ENCODE measurements at places on chromosomes 4 and X.

DNA sequence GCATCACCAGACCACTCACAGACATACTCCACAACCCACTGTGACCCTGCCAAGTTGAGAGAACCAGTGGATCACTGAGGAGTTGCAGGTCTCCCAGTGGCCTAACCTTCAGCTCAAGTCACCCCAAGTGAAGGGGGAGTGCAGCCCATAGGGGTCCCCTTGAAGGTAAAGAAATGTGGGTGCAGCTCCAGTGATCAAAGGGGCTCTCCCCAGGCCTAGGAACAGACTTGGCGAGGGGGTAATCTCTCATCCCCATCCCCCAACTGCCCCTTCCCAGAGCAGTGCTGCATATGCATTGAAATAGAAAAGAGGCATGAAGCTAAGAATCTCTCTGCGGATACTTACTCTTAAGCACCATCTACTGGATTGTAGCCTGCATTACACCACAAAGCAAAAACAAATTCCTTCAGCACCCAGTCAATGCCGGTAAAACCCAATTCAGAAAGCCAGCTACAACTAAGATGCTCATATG is 27.0 kb downstream of the MAGEE1 start:
- no peak for DNase-seq

- DNase-seq = no peak
Measured at GRCh38 chrX:80747832-80748231, 61.8 kb downstream of the BRWD3 start.

- DNase-seq = no peak
Measured at GRCh38 chrX:115958687-115959359, 211.7 kb upstream of the AGTR2 start.

DNA sequence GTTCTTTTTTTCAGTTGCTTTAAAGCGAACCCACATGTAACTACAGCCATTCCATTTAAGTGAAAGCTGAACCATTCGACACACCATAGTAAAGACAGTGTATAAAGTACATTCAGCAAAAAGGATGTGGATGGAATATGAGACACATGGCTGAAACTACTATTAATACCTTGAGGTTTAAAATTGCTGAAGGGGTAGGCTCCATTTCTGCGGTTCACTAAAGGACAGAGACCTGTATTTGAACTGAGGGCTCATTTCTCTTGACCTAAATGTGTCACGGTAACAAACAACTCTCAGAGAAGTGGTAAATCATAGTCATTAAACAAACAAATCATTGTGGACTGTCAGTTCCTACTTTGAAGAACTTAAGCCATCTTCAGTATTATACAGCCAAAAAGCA is 1085.6 kb upstream of the TENM3 start:
- DNase-seq = no peak

DNA sequence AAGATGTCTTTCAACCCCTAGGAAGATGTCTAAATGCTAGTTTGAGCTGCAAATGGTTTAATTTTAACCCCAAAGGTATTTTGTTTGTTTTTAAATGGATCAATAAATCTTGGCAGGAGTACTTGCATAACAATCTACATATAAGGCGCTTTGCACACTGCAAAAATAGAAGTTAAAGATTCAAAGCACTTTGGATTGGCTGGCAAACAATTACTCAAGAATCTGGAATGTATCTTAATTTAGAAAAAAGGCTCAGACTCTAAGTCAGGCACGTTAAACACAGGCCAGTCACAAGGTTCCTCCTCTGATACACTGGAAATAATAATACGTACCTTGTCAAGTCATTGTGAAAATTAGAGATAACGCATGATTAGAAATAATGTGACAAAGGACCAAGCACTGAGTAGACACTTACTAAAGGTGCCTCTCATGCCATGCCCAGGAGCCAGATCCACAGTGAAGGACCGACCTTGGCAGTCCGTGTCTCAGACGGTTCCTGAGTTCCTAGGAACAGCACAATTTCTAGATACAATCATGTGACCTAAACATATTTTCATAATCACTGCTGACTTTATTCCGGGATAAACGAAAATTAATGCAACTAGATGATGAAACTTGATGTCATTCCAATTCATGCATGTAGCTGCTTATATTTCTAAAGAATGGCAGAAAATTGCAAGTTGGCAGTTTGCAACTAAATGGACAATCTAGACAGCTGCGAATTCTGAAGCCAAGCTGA is 49.6 kb downstream of the PROM1 start:
- DNase-seq = no peak

GRCh38 chr4:185437809-185438208 is 12.0 kb upstream of the UFSP2 start:
- DNase-seq = no peak

- DNase-seq = no peak
Measured at GRCh38 chrX:65589304-65589703, 54.7 kb upstream of the LAS1L start.

DNA sequence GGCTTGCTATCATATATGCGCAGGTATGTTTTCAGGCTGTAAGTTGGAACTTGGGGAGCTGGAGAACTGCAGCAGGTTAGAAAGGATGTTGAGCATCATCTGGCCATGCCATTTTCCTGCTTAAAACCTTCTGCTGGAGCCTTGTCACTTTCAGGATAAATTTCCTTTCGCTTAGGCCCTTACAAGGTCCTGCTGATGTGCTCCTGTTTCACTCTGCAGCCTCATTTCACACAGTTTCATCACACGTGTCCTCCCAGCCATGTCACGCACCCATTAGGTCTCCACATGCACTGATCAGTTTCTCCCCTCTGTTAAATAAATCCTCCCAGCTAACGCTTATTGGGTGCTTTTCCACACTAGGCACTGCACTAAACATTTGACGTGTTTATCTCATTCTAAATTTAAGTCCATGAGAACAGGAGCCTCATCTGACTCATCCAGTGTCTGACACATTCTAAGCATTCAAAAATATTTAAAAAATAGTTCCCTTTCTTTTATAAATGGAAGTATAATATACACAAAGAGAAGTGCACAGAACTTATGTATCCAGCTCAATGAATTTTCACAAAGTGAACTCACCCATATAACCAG is 14.5 kb downstream of the SOD3 start:
- no peak for DNase-seq

- no peak for DNase-seq
Measured at GRCh38 chr4:107640197-107640596, 79.8 kb downstream of the PAPSS1 start.

GRCh38 chrX:14065800-14066199 is 36.1 kb upstream of the GEMIN8 start:
- DNase-seq = no peak

- DNase-seq = no peak
Measured at GRCh38 chr4:8292478-8293107, 23.0 kb downstream of the HTRA3 start.

DNA sequence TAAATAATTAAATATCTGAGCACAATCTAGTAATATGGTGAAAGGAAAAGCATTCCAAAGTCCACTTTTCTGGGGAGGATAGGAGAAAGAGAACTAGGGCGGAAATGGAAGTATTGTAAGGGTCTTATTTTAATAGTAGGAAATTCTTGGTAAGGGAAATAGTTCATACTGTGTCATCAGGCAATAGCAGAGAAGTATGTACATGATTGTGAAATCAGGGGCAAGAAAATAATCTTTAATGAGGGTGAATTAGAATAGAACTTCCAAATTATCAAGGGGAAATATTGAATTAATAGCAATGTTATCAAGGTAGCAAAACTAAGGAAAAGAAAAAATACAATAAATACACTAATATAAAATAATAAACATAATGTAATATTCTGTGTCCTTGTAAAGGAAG is 14.8 kb downstream of the GIMD1 start:
- DNase-seq = no peak

- DNase-seq = no peak
Measured at GRCh38 chr4:4606321-4606720, 64.5 kb upstream of the STX18 start.

DNA sequence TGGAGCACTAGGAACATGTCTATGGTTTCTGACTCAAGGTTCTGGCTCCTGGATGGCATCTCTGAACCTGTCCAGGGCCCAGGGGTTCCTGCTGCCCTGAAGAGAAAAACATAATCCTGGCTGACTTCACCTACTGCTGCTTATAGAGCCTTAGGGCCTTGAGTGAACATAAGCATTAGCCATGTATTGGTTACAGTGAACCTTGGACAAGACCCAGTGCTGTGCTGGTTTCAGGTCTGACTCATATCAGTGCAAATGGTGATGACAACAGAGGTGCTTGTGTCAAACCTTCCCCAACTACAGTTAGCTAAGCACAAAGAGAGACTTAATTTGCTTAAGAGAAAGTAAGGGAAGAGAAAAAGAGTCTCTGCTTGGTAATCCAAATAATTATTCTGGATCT is 1047.2 kb downstream of the GLUD2 start:
- peak; percentile 0 for DNase-seq

- DNase-seq = no peak
Measured at GRCh38 chr4:41072021-41072777, 142.1 kb downstream of the APBB2 start.

DNA sequence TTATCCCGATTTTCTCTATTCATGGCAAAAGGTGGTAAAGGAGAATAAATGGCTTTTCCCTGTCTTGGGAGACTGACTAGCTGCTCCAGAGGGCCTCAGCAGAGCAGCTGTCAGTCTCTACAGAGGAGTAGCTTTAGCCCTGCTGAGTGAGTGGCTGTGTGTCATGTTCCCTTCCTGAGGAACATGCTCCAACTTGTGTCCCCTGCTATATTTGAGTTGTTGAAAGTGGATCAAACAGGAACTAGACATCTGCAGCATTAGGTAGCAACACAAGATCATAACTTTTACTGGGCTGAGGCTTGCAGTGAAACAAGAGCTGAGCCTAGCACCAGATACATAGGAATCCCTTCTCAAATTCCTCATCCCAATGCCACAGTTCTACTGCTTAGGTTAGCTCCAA is 26.7 kb upstream of the PLAC1 start:
- DNase-seq = peak; percentile 50

DNA sequence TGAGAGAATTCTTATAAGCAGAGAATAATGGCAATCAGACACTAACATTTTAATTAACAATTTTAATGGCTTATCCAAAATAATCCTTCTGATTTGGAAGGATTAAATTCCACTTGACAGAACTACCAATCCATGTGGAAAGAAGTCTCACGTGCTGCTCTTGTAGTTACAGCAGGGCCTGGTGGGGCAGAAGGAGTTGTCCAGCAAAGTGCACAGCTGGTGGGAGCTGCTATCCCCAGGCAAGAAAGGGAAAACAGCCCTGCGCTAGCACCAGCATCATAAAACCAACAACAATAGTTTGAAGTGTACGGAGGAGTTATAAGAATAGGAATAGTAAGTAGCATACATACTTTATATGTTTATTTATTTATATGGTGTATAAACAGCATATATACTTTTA is 127.4 kb upstream of the TRIM2 start:
- DNase-seq = no peak

GRCh38 chrX:23854945-23855344 is 52.8 kb downstream of the APOO start:
- no peak for DNase-seq

GRCh38 chr4:179486570-179487335 is 2044.5 kb upstream of the AGA start:
- no peak for DNase-seq

- peak; percentile 11 for DNase-seq
Measured at GRCh38 chr4:69750346-69750745, 10.1 kb downstream of the SULT1B1 start.

DNA sequence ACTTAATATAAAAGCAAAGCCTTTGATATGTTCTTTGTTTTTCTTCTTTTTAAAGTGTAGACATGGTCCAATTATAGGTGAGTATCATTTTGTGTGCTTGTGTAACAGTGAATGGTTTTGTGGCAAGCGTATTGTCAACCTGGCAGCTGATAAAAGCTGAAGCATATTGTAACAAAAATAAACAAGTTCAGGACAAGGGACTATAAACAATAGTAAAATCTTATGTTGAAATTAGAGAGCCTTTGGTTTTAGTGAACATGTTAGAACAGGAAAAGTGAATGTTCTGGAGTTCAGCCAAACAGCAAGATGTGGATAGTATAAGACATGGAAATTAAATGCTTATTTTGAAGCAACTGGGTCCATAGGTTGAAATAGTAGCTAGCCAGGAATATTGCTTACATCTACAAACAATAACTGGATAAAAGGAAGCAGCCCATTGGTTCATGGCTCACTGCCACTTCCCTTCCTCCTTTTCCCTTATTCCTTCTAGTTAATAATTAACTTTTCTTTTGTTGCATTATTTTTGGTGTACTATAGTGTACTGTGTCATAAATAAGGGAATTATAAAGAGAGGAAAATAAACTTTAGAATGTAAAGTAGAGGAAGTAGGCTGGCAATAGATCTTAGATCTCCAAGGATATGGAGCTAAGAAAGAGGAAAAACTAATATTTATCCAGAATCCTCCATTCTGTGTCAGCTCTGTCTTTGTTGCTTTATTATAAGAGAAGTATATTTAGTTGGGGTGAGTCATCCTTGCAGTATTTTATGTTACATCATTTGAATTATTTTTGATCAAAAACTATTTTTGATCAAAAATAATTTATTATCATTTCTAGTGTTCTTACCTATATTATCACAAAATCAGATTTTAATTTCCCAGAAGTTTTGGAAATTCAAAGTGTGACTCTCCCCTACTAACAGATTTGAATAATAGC is 65.6 kb downstream of the MRPL1 start:
- DNase-seq = peak; percentile 48

- no peak for DNase-seq
Measured at GRCh38 chrX:12790885-12791256, 341 bp upstream of the PRPS2 start.

- DNase-seq = peak; percentile 76
Measured at GRCh38 chrX:134718105-134718965, 60.1 kb upstream of the PLAC1 start.

- DNase-seq = no peak
Measured at GRCh38 chr4:98466868-98467599, 191.4 kb downstream of the TSPAN5 start.

- no peak for DNase-seq
Measured at GRCh38 chr4:173370130-173370476, 651 bp upstream of the SAP30 start.

DNA sequence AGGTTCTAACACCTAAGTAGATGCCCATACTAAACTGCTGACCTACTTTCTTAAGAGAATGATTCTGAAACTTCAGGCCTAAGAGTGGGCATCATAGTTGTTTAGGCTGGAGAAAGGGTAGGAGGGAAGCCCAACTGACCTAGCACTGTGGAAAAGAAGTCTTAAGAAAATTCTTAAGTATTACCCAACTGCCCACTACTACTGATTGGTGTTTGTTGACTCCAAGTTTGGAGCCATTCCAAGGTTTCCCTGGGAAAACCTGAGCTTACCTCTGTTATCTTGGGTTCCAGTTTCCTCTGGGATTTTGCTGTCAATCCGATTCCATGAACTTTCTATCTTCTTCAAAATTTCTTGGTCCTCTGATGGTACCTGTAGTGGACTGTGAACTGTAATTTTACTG is 23.9 kb downstream of the ANKRD17 start:
- DNase-seq = no peak
